Smooth muscle cell of trachea (primary cell): ENCODE measurements at places on chromosomes 3 and 15. TPM values are rescaled to one million over a fixed set of nuclear protein-coding genes. Genes with fewer than 3 reads are reported as not detected.

The PDCD6IP gene
- total RNA-seq: 171 and 210 TPM in 2 replicates

The ACVR2B gene
- total RNA-seq: 1.8 and 2.0 TPM in 2 replicates

The APPL1 gene
- 45.3 and 52.7 TPM in 2 replicates for total RNA-seq

The ARL14 gene
- not detected in 2 replicates for total RNA-seq

The OCA2 gene
- total RNA-seq: not detected in 2 replicates

The MINAR1 gene
- 0.44 and 0.83 TPM in 2 replicates for total RNA-seq

The UROC1 gene
- not detected in 2 replicates for total RNA-seq

The RHCG gene
- total RNA-seq: not detected in 2 replicates

The ZNF80 gene
- total RNA-seq: not detected in 2 replicates

The UBA3 gene
- total RNA-seq: 74.9 and 107 TPM in 2 replicates

The CCR1 gene
- 4.5 and 7.6 TPM in 2 replicates for total RNA-seq

The CPNE4 gene
- not detected in 2 replicates for total RNA-seq

The SOX2 gene
- 0.15 TPM in 1 of 2 replicates, not detected in the other for total RNA-seq

The VILL gene
- 8.0 and 8.3 TPM in 2 replicates for total RNA-seq
